ENCODE measurements at places on chromosomes 2 and 18.

DNA sequence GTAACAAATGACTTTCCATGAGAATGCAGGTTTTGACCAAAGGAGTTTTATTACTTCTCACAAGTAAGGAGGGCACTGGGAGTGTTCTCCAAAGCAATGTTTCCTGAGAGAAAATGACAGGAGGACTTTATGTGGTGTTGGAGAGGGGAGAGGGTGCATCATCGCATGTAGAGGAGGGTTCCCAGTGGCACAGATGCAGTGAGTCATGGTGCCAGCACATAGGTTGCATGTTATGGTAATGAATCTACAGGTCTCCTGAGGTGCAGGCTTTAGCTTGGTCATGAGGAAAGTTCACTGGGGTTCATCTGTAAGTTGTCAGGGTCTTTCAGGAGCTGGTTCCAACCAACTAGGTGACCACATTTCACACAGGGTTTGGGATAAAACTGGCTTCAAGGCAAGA lies 30.4 kb downstream of the NAT8 start:
- DNase-seq, result no peak

DNA sequence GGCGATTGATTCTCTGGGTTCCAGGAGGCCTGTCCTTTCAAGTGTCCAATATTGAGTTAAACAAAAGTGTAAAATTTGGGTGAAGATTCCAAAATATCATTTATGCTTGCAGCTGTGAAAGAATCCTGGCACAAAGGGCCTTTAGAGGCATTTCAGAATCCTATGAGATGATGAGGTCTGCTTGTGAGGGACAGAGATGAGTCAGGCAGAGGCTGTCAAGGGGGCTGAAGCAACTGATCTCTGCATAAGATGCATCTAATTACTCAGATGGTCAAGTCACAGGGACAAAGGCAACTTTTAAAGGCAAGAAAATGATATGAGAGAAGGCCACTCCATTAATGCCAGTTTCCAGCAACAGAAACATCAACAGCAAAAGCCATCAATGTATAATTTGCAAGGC lies 78.8 kb downstream of the FHOD3 start:
- no peak for DNase-seq

DNA sequence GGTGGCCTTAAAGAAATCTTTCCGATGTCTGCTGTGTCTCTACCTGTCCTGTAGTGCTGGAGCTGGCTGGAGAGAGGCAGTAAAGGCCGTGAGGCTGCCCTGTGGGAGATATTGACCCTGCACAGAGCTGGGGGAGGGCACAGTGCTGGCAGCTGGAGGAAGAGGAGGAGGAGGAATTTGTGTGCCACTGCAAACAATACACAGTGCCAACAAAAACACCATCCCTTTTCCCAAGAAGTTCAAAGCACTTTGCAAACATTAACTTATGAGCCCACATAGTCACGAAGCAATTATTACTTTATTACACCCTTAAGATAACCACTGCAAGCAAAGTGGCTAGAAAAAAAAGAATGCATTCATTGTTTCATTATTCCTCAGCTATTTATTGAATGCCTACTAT lies 45.0 kb upstream of the CYTIP start:
- no peak for DNase-seq

GRCh38 chr2:225894236-225894980 lies 494.9 kb downstream of the NYAP2 start:
- no peak for DNase-seq

GRCh38 chr2:83002706-83003105 lies 1456.4 kb downstream of the SUCLG1 start:
- no peak for DNase-seq

GRCh38 chr2:233740870-233741269 lies 12.0 kb downstream of the UGT1A3 start:
- DNase-seq, result no peak

DNA sequence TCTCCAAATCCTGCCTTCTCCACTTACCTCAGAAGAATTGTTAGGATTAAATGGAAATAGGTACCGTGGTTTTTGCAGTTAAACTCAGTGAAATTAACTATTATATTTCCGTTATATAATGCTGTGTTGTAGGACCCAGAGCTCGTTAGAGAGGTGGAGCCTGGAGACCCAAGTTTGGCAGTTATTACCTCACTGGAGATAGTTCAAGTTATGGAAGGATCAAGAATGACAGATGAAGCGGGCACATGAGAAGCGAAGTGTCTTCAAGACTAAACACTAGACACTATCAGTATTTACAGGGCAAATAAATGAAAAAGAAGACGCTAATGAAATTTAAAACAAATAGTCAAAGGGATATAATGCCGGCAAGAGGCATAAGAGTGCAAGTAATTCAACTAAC lies 866 bp downstream of the CWC22 start:
- DNase-seq, result no peak

GRCh38 chr2:99554871-99555270 lies 65.1 kb upstream of the REV1 start:
- DNase-seq, result no peak

- DNase-seq, result no peak
These were observed 40.3 kb upstream of the MGAT4A start for GRCh38 chr2:98771264-98771663.

- no peak for DNase-seq
These were observed 21.5 kb upstream of the NABP1 start for GRCh38 chr2:191656391-191656790.

GRCh38 chr2:197950006-197950405 lies 145.6 kb downstream of the PLCL1 start:
- DNase-seq, result no peak
